Lower lobe of right lung (tissue), 2 donors: ENCODE measurements at places on chromosomes 11 and 22. TPM values are rescaled to one million over a fixed set of nuclear protein-coding genes. Genes with fewer than 3 reads are reported as not detected.
A peak's percentile ranks its signal among the peaks of the same experiment; 100 is the strongest.

The SYT7 gene
- 3.8 TPM for total RNA-seq

The CLMP gene
- 15.1 TPM for total RNA-seq

The TP53I11 gene
- total RNA-seq, result 103 TPM

The GTF2H1 gene
- total RNA-seq, result 38.3 TPM

The C11orf68 gene
- 36.5 TPM for total RNA-seq

DNA sequence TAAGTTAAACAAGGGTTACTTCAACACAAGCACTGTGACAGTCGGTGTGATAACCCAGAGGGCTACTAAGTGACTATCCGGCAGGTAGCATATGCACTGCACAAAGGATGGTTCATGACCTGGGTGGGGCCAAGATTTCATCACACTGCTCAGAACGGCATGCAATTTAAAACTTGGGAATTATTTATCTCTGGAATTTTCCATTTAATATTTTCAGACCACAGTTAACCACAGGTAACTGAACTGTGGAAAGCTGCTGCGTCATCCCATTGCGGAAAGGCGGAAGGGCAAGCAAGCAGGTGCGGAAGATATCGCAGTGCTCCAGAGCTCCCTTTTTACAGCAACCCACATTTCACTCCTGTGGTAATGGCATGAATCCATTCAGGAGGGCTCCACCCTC lies 540.8 kb downstream of the INSC start:
- H3K27ac ChIP-seq, result no peak overlapping the region
- H3K36me3 ChIP-seq, result no peaks in the 10 kb centered on the region
- peaks cover 4% of the 10 kb centered on the region for H3K27me3 ChIP-seq
- DNase-seq, result no peak

DNA sequence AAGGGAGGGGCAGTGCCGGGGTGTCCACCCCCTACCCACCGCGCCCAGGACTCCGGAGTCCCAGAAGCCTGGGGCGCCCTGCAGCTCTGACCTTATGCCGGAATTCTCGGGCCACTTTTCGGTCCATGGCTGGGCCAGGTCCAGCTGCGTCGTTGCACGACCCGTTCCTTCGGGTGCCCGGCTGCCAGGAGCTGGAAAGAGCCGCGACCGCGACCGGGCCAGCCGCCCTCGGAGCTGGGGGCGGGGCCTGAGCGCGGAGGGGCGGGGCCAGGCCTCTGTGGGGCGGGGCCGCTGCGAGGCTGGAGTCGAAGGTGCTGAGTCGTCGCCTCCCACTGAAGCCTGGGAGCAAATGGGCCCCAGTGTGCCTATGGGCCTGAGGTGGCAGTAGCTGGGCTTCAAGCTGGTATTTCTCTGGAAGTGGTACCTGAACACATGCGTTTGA lies at the start of gene USH1C:
Gene USH1C, minus strand, starts transcription at position 236 of the 442 bp plus-strand sequence. Its CDS starts 109 bp downstream, at position 127.
- H3K36me3 ChIP-seq, result no peaks in the 10 kb centered on the region
- no peak for DNase-seq
- H3K27me3 ChIP-seq, result peaks cover 12% of the 10 kb centered on the region
- H3K27ac ChIP-seq, result no peak within 1 kb of the TSS
- peaks cover 3% of the 10 kb centered on the region for H3K4me1 ChIP-seq
- no peak within 1 kb of the TSS for H3K4me3 ChIP-seq

GRCh38 chr11:61699737-61700160 lies 19.6 kb downstream of the DAGLA start:
- H3K4me3 ChIP-seq, result no peak overlapping the region
- no peaks in the 10 kb centered on the region for H3K36me3 ChIP-seq
- DNase-seq, result no peak
- H3K27me3 ChIP-seq, result no peaks in the 10 kb centered on the region
- peaks cover 81% of the 10 kb centered on the region for H3K4me1 ChIP-seq
- H3K27ac ChIP-seq, result peak overlapping the region; percentile 24

DNA sequence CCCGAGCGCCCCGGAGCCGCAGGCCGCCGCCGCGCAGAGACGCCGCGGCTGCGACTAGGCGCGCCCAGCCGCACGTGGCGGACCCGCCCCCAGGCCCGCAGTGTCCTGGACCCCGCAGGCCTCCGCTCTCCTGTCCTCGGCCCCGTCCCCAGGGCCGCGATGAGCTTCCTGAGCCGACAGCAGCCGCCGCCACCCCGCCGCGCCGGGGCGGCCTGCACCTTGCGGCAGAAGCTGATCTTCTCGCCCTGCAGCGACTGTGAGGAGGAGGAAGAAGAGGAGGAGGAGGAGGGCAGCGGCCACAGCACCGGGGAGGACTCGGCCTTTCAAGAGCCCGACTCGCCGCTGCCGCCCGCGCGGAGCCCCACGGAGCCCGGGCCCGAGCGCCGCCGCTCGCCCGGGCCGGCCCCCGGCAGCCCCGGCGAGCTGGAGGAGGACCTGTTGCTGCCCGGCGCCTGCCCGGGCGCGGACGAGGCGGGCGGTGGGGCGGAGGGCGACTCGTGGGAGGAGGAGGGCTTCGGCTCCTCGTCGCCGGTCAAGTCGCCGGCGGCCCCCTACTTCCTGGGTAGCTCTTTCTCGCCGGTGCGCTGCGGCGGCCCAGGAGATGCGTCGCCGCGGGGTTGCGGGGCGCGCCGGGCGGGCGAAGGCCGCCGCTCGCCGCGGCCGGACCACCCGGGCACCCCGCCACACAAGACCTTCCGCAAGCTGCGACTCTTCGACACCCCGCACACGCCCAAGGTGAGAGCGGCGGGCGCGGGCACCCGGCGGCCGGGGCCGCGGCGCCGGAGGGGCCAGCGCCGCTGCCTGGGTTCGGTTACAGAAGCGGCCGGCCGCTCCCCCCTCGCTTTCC lies 528 bp downstream of the WEE1 start:
- H3K27me3 ChIP-seq, result no peaks in the 10 kb centered on the region
- peak; percentile 58 for DNase-seq
- peaks cover 40% of the 10 kb centered on the region for H3K4me1 ChIP-seq
- H3K27ac ChIP-seq, result peak overlapping the region; percentile 97
- peak overlapping the region; percentile 81 for H3K4me3 ChIP-seq
- H3K36me3 ChIP-seq, result no peaks in the 10 kb centered on the region

GRCh38 chr11:66339162-66339675 lies 3.0 kb upstream of the RIN1 start:
- H3K36me3 ChIP-seq, result peaks cover 57% of the 10 kb centered on the region
- no peak overlapping the region for H3K27ac ChIP-seq
- no peaks in the 10 kb centered on the region for H3K27me3 ChIP-seq
- H3K4me3 ChIP-seq, result no peak overlapping the region
- DNase-seq, result peak; percentile 30

DNA sequence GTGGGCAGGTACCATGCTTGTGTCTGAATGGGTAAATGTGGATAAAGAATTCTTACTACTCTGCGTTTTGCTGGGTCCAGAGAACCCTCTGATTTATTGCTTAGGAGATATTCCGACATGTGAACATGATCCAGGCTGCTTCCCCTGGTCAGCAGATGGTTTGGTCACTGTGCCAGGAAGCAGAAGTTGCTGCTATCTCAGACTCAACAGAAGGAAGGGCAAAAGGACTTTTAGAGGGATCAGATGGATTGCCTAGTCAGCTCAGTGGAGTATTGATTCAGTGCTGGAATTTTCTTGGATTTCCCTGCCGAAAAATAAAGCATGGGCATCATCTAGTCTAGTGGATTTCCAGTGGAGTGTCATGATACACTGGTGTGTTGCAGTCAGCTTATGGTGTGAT lies 440.1 kb downstream of the NTM start:
- H3K4me1 ChIP-seq, result peaks cover 3% of the 10 kb centered on the region
- no peak for DNase-seq
- no peaks in the 10 kb centered on the region for H3K36me3 ChIP-seq
- H3K27me3 ChIP-seq, result peaks cover 4% of the 10 kb centered on the region
